ENCODE measurements at places on chromosomes 2 and 18.

GRCh38 chr2:132725748-132726147, 55.7 kb upstream of the LYPD1 start:
- no peak for DNase-seq

GRCh38 chr2:200239216-200239615, 67.3 kb upstream of the SPATS2L start:
- DNase-seq, result no peak

DNA sequence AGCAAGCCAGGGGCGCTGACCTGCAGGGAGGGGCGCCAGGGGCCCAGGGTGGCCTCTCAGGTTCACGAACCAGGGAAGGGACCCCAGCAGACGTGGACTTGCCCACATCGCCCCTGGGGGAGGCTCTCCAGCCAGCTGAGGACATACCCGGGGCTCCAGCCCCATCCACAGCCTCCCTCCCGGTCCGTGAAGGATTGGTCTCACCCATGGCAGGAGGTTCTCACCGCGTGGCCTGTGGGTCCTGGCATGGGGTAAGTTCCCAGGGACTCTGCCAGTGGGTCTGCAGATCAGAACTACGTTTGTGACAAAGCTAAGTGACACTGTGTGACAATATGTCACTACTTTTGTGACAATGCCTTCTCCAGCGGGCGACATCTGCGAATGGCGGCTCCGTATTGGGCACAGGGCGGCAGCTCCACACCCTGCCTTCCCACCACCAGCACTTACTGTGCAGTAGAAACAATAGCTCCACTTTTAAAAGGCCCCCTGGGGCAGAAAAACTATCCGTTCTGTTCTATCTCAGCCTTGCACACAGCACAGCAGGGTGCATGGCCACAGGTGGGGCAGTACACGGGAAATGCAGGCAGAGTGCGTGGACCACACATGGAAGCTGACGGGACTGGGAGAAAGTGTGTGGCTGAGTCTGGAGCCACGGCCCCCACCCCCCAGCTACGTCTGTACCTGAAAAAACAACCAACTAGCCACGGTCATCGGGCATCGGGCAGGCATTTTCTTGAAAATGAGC, 65.2 kb upstream of the CTDP1 start:
- no peak for DNase-seq

DNA sequence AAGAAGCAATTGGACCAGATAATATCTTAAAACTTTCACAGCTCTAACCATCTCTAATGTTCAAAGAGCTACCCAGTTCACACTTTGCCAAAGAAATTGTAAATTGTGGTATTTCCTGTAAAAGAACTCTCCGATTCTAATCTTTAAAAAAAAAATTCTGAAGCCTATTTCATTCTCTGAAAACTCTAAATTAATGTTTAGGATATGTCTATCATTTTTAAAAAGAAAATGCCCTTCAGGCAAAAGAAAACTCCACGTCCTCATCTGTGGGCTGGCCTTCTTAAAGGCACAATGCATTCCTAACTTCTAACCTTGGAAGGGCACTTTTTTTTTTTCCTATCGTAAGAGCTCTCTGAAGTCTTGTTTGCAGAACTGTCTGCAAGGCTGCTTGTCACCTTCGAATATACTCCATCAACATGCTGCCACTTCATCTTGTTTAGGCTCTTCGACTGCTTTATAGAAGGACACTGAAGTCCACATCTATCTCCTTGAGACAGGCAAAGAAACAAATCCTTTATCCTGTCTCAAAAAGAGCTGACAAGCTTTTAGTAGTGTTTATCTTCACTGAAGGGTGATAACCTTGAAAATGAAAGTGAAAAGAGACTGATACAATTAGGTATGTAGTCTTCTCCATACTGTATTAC, 124.3 kb upstream of the SLC39A10 start:
- no peak for DNase-seq

DNA sequence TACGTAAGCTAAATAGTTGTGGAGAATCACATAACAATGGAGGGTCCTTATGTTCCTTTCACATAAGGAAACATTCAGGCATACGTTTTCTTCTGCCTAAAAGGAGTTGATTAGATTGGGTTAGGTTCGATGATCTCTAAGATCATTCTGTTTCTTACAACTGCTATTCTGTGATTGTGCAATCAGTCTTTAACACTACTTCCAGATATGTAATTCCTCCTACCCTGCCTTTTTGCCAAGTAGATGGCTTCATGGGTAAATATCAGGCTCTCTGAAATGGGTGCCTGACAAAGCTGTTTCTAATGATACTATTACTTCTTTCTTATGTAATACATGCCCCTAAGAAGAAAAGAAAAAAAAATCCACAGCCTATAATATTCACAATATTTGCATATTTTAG, 321.5 kb downstream of the XIRP2 start:
- no peak for DNase-seq

GRCh38 chr2:224944707-224945547, 97.3 kb downstream of the DOCK10 start:
- DNase-seq, result no peak

DNA sequence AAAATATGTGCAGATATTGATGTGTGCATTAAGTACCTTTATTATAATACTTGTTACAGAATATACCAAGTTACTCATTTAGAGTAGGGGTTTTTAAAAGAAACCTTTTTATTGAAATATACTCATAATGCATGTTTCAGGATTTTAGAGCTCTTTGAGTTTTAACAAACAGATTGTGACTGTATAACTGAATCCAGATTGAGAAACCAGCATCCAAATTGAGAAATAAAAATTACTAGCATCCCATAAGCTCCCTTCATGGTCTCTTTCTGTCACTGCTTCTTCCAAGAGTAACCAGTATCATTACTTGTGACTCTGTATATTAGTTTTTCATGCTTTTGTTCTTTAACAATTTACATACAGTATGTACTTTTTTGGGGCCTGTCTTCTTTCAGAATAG, 156.9 kb downstream of the UBR3 start:
- DNase-seq, result no peak

- no peak for DNase-seq
Observed at GRCh38 chr2:169664978-169665930, 29.0 kb downstream of the CFAP210 start.

DNA sequence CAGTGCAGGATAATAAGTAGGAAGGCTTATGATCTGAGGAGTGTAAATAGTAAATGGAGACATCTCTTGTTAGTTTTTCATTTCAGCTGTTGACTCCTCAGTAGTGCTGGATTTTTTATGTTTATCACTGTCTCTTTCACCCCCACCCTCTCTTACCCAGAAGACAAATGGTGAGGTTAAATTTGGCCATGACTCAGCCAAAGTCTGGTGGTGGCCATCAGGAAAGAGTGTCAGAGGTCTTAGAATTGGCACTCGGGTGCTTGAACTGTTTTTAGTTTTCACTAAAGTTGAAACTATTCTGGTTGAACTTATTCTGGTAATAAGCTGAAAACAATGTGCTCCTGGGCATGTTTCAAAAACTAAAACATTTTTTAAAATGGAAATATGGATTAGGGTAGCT, 123.3 kb downstream of the FHOD3 start:
- DNase-seq, result no peak

DNA sequence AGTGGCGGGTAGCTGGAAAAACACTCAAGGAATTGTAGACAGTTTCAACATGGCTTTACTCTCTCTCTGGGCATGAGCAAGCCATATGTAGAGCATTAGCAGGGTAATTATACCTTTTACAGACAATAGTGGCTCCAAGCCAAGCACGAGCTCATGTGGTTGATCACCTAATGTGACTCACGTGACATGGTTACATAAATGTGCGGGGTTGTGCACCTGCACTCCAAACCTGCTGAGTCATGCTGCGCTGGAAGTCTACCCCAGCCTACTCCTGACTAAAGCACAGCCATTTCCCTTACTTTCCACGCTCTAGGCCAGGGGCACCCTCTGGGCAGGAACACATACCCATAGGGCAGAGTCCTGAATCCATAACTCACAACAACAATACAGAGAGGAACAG, 232.8 kb downstream of the MBD5 start:
- no peak for DNase-seq

GRCh38 chr2:16438613-16439321, 226.9 kb downstream of the CYRIA start:
- DNase-seq, result no peak
